ENCODE measurements at places on chromosomes 2 and 18.

DNA sequence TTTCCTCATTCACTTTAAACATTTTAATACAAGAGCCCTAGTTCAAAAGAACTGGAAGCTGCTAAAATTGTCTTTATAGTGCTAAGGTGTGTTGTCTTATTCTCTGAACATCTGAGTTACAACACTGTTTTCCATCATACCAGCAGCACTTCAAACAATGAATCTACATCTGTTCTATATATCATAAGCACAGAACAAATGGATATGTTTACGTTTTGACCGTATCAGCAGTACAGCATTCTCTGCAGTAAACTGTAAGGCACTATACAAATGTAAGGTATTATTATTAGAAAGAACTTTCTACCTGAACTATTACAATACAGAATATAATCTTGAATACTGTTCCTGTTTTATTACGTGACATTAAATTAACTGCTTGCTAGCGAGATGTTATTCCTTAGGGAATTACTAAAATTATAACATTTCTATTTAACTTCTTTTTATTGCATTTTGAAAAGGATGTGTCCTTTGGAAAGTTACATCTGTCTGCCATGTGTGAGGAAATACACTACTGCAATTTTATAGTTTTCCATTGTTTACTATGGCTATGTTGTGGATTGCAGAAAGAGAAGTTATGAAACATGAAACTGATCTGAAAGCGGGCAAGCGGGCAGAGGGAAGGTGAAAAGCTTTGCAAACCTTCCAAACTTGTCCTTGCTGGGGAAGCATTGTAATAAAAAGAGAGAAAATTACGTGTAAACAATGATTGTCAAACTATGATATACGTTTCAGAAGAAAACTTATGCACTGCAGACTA is 13.7 kb downstream of the NCKAP1 start:
- DNase-seq, result no peak

DNA sequence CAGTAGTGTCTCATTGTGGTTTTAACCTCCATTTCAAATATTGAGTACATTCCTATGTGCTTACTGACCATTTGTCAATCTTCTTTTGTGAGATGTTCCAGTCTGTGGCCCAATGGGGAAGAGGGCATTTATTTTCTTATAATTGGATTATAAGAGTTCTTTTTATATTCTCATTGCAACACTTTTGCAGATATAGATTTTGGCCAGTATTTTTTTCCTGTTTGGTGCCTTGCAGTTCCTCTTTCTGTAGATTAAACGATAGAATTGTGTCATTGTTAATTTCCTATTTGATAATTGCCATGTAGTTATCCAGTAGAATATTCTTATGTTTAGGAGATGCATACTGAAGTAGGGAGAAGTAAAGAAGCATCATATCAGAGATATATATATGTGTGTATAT is 56.4 kb upstream of the CYTIP start:
- peak; percentile 48 for DNase-seq

- peak; percentile 61 for DNase-seq
Measured at GRCh38 chr2:206693399-206694137, 24.6 kb downstream of the DYTN start.

- peak; percentile 71 for DNase-seq
Measured at GRCh38 chr2:64586883-64587481, 62.9 kb downstream of the AFTPH start.

- DNase-seq, result no peak
Measured at GRCh38 chr2:148602885-148603561, 41.5 kb upstream of the EPC2 start.

GRCh38 chr18:10141559-10141958 is 227.7 kb downstream of the VAPA start:
- no peak for DNase-seq

DNA sequence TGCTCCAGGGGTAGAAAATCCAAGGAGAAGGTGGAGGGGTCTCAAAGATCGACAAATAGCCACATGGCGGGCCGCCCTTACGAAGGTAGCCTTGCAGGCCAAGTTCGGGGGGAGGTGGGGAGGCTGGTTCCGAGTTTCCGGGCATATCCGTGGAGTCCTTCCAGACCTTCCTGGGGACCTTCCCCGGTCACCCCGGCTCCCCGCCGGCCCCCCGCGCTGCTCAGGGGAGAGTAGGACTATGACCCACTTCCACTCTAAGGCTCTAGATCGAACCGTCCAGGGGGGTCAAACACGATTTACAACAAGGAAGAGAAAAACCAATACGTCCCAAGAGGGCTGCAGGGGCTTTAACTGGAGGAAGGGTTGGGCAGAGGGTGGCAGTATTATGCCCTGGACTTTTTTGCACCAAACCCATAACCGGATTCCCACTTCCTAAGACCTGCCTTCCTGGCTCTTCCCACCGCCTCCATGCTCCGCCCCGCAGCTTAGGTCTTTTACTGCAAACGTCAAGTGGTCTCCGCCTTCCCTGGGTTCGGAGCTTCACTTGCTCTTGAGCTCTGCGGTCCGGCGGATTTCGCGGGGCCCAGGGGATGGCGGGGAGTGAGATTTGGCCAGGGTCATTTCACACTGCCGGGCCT is 779 bp upstream of the LYPD6 start:
- no peak for DNase-seq

All from AML-193 (cell line).